PC-3 (cell line): ENCODE measurements at places on chromosomes 13 and 19.

GRCh38 chr19:10817291-10818038 lies 18.5 kb downstream of the TMED1 start:
- no peak for DNase-seq

DNA sequence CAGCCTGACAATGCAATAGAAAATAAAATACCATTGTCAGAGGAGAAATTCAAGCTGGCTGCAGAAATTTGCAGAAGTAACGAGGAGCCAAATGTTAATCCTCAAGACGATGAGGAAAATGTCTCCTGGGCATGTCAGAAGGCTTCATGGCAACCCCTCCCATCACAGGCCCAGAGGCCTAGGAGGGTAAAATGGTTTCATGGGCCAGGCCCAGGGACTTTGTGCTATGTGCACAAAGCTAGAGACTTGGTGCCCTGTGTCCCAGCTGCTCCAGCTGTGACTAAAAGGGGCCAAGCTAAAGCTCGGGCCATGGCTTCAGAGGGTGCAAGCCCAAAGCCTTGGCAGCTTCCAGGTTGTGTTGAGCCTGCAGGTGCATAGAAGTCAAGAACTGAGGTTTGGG lies 431.7 kb downstream of the LMO7 start:
- DNase-seq, result no peak

GRCh38 chr19:50638600-50638999 lies 1.1 kb downstream of the SYT3 start:
- no peak for DNase-seq

DNA sequence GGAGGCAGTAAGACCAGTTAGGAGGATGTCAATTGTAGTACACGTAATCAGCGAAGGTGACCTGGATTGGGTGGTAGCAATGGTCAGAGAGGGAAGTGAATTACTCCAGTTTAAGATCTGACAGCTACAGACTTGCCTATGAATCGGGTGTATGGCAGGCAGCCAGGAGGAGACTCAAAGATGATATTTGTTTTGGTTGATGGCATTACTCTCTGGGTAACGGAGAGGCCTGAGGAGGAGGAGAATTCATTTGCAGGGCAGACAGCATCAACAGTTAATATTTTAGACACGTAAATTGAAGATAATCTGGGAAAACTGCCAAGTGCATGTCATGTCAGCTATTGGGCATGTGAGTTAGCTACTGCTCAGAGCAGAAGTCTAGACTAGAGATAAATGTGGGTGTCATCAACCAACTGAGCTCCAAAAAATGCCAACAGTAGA lies 109.2 kb downstream of the SGCG start:
- peak; percentile 16 for DNase-seq

DNA sequence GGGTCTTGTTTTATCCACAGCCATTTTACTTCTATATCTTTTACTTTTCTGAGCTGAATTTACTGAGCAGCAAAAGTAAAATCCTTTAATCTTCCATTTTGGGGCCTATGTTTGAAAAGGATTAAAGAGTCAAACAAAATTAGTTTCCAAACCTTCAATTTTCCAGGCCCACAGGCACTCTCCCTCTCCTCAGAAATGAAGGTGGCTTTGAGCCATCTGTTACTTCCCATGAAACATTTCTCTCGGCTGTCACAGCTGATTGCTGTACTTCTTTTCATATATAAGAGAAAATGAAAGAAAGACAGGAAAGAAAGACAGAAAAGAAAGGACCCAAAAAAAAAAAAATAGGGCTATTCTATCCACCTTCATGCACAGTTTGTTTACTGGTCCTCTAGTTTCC lies 194.9 kb downstream of the LACC1 start:
- no peak for DNase-seq

DNA sequence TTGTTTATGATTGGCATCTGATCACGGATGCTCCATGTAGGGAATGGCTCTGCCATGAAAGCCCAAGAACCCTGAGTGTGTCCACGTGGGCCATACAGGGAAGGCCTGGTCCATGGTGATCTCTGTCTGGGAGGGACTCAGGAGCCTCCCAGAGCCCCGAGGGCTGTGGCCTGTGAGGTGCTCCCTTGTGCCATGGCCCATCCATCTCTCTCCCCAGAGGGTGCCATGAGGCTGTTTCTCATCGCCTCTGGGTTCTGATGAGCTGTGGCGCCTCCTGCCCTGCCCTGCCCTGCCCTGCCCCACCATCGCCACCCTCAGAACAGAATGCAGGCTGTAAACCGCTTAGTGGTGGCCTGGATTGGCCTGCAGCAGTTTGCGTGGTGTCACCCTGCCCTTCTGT lies 83.1 kb downstream of the ATP11A start:
- DNase-seq, result no peak

- peak; percentile 51 for DNase-seq
Measured at GRCh38 chr19:46840498-46840942, 10.1 kb downstream of the AP2S1 start.

DNA sequence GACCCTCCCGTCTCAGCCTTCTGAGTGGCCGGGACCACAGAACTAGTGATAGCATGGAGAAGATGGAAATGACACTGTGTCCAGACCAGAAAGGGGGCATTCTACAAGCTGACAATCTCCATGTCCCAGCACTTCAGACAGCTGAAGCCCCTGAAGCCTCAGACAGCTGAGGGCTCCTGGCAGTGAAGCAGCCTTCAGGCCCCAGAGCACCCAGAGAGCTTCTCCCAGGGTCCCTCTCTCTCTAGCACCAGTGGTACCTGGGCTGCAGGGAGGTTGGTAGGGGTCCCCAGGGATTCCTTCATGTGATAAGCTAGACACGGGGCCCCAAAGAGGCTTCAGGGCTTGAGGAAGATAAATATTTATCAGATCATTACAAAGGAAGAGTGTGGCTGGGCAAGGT lies 7.6 kb upstream of the POP4 start:
- no peak for DNase-seq

DNA sequence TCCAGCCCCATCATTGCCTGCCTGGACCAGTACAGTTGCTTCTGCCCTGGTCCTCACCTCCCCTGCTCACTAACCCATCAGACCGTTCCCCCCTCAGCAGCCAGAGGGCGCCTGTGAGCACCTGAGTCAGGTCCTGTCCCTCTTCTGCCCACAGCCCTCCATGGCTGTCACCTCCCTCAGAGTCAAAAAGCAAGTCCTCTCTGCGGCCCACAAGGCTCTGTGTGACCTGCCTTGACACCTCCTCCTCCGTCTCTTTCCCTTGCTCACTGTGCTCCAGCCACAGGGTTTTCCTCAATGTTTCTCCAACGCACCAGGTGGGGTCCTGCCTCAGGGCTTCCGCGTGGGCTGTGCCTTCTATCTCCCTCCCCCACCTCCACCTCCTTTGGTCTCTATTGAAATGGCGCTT lies 29.4 kb upstream of the PTPRS start:
- DNase-seq, result peak; percentile 65

- DNase-seq, result no peak
Measured at GRCh38 chr19:7839476-7839875, 9.5 kb downstream of the EVI5L start.

DNA sequence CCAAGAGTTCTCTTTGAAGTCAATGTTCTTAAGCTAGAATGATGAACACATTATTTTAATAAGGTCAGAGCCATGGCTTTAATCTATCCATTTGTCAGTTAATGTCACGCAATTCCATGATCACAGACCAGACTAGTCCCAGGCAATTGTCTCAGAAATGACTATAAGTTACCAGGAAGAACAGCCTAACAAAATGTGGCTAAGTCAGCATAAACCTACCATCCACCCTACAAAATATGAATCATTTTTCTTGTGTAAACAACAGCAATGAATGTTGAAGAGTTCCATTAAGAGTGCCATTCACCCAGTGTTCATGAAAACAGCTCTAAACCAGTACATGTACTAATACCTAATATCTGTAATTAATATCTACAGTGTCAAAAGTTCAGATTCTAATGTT lies 127.5 kb downstream of the KCTD12 start:
- peak; percentile 25 for DNase-seq

- DNase-seq, result peak; percentile 41
Measured at GRCh38 chr19:1657746-1658145, 5.3 kb upstream of the TCF3 start.

- peak; percentile 44 for DNase-seq
Measured at GRCh38 chr19:13859361-13859880, 17.5 kb upstream of the NANOS3 start.

- DNase-seq, result peak; percentile 76
Measured at GRCh38 chr13:30002577-30002976, 152.2 kb upstream of the UBL3 start.

DNA sequence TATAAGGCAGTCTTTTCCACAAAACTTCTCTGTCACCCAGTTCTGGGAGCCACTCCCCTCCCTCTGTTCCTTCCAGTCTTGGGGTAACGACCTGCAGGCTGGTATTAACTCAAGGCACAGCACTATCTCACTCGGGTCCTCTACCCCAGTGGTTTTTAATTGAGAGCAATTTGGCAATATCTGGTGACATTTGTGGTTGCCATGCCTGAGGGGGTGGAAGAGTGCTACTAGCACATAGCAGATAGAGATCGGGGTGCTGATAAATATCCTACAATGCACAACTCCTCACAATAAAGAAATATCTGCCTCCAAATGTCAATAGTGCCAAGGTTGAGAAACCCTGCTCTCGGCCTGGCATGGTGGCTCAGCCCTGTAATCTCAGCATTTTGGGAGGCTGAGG lies 117.7 kb upstream of the ABCC4 start:
- no peak for DNase-seq

- DNase-seq, result no peak
Measured at GRCh38 chr19:47023448-47023794, 3.8 kb downstream of the NPAS1 start.

DNA sequence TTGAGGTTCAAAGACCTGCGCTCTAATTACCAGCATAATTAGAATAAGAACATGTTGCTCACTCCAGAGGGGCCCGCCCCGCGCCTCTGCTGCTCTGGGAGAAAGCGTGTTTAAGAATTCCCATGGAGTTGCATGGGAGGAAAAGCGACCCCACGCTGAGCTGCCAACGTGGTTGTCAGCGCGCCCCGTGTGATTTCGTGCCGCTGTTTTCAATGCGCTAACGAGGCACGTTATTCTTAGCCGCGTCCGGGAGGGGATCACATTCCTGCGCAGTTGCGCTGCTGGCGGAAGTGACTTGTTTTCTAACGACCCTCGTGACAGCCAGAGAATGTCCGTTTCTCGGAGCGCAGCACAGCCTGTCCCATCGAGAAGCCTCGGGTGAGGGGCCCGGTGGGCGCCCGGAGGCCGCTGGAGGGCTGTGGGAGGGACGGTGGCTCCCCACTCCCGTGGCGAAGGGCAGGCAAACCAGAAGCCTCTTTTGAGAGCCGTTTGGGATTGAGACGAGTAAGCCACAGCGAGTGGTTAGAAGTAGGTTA lies 173.8 kb upstream of the SOX1 start:
- DNase-seq, result no peak

DNA sequence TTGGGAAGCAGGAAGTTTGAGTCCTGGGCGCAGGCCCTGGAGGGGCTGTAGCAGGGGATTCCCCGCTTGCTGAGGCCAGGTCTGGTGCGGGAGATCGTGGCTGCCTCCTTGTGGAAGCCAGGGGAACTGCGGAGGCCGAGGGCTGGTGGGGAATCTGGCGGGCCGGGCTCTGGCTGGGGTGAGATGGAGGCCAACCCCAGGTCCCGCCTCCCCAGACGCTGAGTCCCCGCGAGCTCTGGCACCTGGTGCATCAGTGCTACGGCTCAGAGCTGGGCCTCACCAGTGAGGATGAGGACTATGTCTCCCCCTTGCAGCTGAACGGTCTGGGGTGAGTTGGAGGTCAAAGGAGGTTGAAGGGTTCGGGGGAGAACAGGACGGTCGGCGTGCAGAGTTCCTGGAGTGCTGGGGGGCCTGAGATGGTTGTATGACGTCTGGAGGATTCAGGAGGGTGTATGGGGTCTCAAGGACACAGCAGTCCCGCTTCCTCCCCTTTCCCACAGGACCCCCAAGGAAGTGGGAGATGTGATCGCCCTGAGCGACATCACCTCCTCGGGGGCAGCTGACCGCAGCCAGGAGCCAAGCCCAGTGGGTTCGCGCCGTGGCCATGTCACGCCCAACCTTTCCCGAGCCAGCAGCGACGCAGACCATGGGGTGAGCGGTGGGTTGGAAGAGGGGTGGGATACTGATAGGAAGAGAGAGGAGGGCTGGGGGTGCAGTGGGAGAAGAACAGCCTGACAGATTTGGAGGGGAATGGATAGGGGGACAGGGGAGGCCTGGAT lies 13.1 kb downstream of the GRAMD1A start:
- peak; percentile 36 for DNase-seq

DNA sequence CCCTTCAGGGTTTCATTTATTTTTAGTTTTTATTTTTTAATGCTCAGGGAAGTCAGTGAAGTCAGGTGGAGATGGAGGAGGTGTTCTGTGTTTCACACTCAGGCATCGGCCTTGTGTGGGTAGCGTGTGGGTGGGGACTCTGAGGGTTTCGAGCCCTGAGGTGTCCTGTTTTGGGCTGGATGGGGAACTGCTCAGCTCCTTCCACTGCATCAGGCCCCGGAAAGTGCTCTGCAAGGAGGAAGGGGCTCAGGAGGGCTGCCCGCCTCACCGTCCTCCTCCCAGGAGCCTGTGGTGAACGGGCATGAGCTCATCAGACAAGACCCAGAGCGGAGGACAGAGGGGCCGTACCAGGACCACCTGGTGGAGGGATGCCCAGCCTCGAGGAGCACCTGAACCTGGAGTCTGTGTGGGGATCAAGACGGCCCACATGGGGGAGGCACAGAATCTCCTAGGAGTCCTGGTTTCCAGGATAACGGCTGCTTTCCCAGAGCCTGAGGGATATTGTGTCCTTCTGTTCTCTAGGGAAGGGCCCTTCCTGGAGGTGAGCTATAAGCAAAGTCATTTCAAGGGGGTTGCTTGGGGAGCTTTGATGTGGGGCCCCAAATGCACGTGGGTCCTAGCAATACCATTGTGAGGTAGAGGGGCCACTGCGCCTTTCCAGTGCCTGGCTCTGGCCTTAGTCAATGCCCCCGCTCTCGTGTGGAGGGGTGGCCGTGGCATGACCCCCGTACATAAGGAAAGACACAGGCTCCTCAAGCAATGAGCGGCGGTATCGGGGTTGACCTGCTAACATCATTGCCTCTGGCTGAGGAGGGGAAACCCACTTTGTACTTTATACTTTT lies 13.5 kb upstream of the GAS6 start:
- no peak for DNase-seq

DNA sequence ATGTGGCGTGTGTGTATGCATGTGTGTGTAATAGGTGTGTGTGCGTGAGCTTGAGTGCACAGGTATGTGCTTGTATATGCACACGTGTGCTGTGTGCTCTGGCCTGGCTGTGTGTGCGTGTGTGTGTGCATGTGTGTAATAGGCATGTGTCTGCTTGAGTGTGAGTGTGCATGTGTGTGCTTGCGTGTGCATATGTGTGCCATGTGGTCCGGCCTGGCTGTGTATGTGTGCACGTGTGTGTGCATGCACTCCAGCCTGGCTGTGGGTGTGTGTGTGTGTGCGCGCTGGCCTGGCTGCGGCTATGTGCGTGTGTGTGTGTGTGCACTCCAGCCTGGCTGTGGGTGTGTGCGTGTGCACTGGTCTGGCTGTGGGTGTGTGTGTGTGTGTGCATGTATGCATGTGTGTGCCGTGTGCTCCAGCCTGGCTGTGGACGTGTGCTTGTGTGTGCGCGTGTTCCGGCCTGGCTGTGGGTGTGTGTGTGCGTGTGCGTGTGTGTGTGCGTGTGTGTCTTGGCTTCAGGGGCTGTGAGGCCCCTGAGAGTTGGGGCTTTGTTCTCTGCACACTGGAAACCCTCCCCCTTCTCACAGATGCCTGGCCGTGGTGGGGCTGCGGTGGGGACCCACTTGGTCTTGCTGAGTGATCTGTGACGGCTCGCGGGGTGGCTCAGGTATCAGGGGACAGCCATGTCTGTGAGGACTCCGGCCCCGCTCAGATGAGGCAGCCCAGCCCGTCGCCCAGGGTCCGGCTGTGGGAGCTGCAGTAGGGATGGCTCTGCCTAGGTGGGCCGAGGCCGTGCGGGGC lies 8.2 kb downstream of the SPPL2B start:
- no peak for DNase-seq
